H1 (cell line): ENCODE measurements at places on chromosomes 12 and 14.
A peak's percentile ranks its signal among the peaks of the same experiment; 100 is the strongest.

GRCh38 chr12:64678248-64678647, 68.0 kb downstream of the RASSF3 start:
- peaks cover 17% of the 10 kb centered on the region for H3K4me1 ChIP-seq
- DNase-seq = no peak
- H3K36me3 ChIP-seq = no peaks in the 10 kb centered on the region
- H3K27ac ChIP-seq = no peak overlapping the region
- no peaks in the 10 kb centered on the region for H3K27me3 ChIP-seq

GRCh38 chr14:36493761-36494160, 26.3 kb downstream of the NKX2-1 start:
- no peaks in the 10 kb centered on the region for H3K36me3 ChIP-seq
- H3K27me3 ChIP-seq = no peaks in the 10 kb centered on the region; the same call in 1 of the 2 replicates
- no peak overlapping the region for H3K27ac ChIP-seq
- no peaks in the 10 kb centered on the region; the same call in 1 of the 2 replicates for H3K4me1 ChIP-seq

DNA sequence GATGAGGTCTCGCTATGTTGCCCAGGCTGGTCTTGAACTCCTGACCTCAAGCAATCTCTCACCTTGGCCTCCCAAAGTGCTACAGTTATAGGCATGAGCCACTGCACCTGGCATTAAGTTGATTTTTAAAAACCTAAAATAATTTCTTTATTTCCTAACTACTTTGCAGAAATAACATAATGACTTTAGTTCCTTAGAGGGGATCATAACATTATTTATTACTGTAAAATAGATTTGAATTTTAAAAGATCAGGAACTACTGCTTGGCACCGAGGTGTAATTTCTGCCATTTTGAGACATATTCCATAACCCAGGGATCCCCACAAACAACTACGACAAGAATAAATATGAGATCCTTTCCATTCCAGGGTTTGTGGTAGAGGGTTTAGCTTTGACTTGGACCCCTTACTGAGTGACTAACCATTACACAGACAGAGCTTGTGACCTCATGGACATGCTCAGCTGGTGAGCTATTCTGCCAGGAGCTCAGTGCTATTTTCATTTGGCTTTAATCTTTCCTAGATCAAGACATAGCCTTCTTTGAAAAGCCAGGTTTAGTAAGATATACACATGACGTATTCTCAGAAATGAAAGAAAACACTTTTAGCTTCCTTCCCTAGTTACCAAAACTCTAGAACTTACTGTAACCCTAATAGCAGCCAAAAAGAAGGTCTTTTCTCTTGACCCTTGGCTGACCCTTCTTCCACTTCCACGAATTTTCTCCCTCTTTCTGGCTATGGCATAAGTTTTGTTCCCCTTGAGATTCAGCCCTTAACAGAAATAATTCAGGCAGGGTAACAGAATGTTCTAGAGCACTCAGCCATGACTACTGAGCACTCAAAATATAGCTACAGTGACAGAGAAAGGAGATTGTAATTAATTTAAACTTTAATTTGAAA, 75.1 kb upstream of the NUDT4 start:
- H3K36me3 ChIP-seq = no peaks in the 10 kb centered on the region
- H3K27me3 ChIP-seq = no peaks in the 10 kb centered on the region
- H3K4me3 ChIP-seq = no peak overlapping the region
- DNase-seq = no peak
- no peaks in the 10 kb centered on the region for H3K4me1 ChIP-seq

DNA sequence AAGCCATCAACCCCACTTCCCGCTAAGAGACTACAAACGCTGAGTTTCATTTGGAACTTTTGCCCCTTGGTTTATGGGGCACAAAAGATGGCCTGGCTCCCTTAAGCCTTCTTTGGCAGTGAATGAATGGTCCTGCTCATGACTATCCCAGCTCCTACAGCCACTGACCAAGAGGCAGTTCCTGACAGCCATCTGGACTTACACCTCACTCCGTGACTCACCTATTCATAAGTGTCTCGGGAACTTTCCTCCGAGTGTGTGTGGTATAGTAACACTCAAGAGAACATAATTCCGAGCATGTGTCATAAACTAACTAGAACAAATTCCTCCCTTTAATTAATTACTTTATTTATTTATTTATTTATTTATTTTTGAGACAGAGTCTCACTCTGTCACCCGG, 51.9 kb upstream of the NUDT4 start:
- DNase-seq = no peak
- no peaks in the 10 kb centered on the region for H3K27me3 ChIP-seq
- no peak overlapping the region for H3K27ac ChIP-seq
- no peak overlapping the region for H3K4me3 ChIP-seq
- no peaks in the 10 kb centered on the region for H3K36me3 ChIP-seq

DNA sequence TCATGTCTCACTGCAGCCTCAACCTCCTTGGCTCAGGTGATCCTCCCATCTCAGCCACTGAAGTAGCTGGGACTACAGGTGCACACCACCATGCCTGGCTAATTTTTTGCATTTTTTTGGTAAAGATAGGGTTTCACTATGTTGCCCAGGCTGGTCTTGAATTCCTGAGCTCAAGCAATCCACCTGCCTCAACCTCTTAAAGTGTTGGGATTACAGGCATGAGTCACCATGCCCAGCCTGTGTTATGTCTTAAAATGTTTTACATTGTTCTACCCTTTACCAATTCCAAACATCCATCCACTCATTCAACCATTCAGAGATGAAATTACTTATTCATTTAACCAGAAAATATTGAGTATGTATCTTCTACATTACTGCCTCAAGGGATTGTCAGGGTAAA, 111.6 kb upstream of the BTG1 start:
- no peaks in the 10 kb centered on the region for H3K4me1 ChIP-seq
- H3K36me3 ChIP-seq = no peaks in the 10 kb centered on the region
- H3K27ac ChIP-seq = no peak overlapping the region
- no peak for DNase-seq

DNA sequence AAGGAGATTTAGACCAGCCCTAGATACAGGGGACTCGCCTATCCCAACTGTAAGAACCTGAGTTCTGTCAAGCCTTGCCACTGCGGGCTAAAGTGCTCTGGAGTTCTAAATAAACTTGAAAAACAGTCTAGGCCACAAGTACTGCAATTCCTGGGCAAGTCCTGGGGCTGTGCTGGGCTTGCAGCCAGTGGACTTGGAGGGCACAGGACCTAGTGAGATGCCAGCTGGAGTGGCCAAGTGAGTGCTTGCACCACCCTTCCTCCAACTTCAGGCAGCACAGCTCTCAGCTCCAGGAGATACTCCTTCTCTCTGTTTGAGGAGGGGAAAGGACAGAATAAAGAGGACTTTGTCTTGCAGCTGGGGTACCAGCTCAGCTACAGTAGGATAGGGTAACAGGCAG, 307.6 kb upstream of the FBXO33 start:
- H3K4me3 ChIP-seq = no peak overlapping the region
- no peak for DNase-seq
- no peaks in the 10 kb centered on the region for H3K36me3 ChIP-seq
- no peaks in the 10 kb centered on the region for H3K27me3 ChIP-seq
- H3K4me1 ChIP-seq = no peaks in the 10 kb centered on the region

DNA sequence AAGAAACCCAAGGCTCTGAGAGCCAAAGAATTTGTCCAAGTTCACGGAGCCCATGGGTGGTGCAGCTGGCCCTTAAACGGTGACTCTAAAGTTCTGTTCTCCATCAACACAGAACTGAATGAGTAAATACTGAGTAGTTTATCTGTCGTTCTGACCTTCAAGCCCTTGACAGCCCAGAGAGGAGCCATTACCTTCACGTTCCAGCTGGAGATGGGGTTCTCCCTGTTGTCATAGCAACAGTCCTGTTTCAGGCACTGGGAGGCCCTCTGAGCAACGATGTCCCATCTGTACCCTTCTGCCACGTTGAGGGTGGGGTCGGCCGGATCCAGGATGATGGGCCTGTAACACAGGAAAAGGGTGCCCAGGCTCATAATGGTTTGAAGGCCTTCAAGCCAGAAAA, 7.5 kb upstream of the C12orf43 start:
- no peaks in the 10 kb centered on the region for H3K27me3 ChIP-seq
- H3K27ac ChIP-seq = no peak overlapping the region
- DNase-seq = no peak
- no peak overlapping the region for H3K4me3 ChIP-seq
- H3K4me1 ChIP-seq = no peaks in the 10 kb centered on the region

- no peak overlapping the region for H3K27ac ChIP-seq
- DNase-seq = no peak
- H3K4me3 ChIP-seq = no peak overlapping the region
- no peaks in the 10 kb centered on the region for H3K36me3 ChIP-seq
- H3K4me1 ChIP-seq = no peaks in the 10 kb centered on the region
Measured at GRCh38 chr14:86057018-86057667, 527.2 kb downstream of the FLRT2 start.

GRCh38 chr12:62717643-62718042, 217.3 kb downstream of the PPM1H start:
- H3K4me1 ChIP-seq = peaks cover 12% of the 10 kb centered on the region
- no peaks in the 10 kb centered on the region for H3K27me3 ChIP-seq
- peaks cover 2% of the 10 kb centered on the region; the same call in 1 of the 2 replicates for H3K36me3 ChIP-seq

- no peak for DNase-seq
- H3K27ac ChIP-seq = no peak overlapping the region
- H3K4me1 ChIP-seq = no peaks in the 10 kb centered on the region
- no peaks in the 10 kb centered on the region for H3K27me3 ChIP-seq
Measured at GRCh38 chr12:103998976-103999375, 33.3 kb downstream of the TDG start.

DNA sequence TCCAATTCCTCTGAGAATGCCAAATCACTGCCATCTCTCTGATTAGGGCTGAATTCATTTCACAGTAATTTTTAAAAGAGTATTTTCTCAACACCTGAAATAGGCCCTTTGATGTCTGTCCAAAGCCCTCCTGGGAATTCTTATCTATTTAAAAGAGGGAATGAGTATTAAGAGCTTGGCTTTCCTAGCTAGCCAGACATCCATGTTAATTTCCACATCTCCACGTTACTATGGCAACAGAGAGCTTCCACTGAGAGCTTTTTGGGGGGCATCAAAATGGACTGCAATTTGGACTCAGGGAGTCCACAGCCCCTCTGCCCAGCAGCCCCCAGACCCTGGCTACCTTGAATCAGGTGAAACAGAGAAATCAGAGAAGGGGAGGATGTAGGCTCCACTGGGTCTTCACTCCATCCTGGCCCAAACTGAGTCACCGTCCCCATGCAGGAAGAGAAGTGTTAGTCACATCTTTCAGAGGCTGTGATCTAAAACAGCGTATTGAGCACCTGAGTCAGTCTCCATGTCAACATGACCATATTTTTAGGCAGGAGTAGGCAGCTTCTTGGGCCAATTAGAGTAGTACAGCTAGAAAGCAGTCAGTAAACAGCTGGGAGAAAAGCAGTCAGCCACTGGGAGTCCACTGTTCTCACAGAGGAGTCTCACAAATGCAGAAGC, 7.0 kb upstream of the FICD start:
- H3K27me3 ChIP-seq = no peaks in the 10 kb centered on the region
- H3K36me3 ChIP-seq = no peaks in the 10 kb centered on the region
- H3K4me1 ChIP-seq = no peaks in the 10 kb centered on the region
- no peak overlapping the region for H3K4me3 ChIP-seq
- no peak overlapping the region for H3K27ac ChIP-seq

DNA sequence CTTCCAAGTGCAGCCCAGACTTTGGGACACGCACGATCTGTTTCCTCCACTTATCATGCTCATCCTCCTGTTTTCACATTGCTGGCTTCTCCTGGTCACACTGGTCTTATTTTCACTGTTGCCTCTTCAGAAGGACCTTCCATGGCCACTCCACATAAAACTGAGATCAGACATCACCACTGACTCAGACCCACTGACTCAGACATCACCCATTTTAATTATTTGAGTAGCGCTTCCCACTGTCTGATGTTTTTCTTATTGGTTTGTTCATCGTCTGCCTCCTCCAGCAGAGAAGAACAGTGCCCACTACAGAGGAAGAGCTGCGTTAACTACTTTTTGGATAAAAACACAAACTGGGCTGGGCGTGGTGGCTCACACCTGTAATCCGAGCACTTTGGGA, 270.5 kb upstream of the PWP1 start:
- H3K36me3 ChIP-seq = no peaks in the 10 kb centered on the region
- no peak overlapping the region for H3K27ac ChIP-seq
- DNase-seq = no peak

- no peak overlapping the region for H3K27ac ChIP-seq
- no peak overlapping the region for H3K4me3 ChIP-seq
- H3K36me3 ChIP-seq = no peaks in the 10 kb centered on the region
- DNase-seq = no peak
- H3K4me1 ChIP-seq = no peaks in the 10 kb centered on the region
- no peaks in the 10 kb centered on the region for H3K27me3 ChIP-seq
Measured at GRCh38 chr14:34580381-34580780, 40.9 kb upstream of the EAPP start.

GRCh38 chr14:100051543-100051942, 13.7 kb upstream of the EVL start:
- no peaks in the 10 kb centered on the region for H3K4me1 ChIP-seq
- no peak for DNase-seq
- no peak overlapping the region for H3K27ac ChIP-seq
- no peak overlapping the region for H3K4me3 ChIP-seq
- no peaks in the 10 kb centered on the region for H3K36me3 ChIP-seq

- peaks cover 19% of the 10 kb centered on the region for H3K4me1 ChIP-seq
- peak; percentile 89 for DNase-seq
- peaks cover 57% of the 10 kb centered on the region for H3K27me3 ChIP-seq
- peak overlapping the region; percentile 82 for H3K27ac ChIP-seq
- H3K4me3 ChIP-seq = peak overlapping the region; percentile 61
- no peaks in the 10 kb centered on the region for H3K36me3 ChIP-seq
Measured at GRCh38 chr12:89353188-89353822, 1.0 kb upstream of the DUSP6 start.
